ENCODE measurements at places on chromosomes 2 and 18.

DNA sequence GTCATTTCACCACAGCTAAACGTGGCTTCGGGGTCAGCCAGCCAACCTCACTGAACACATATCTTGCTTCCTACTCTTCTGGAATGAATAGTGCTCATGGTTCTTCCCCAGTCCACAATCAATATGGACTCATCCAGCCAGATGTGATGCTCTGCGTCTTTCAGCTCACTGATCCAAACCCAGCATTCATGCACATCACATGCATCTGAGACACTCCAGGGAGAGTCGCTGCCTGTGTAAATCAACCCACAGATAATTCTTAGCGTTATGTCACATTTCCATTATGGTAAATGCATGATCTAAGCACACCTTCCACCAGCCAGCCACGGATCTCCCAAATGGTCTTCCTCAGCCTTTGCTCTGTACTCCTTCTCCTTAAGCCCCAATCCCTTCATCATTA, 306.7 kb upstream of the CHAC2 start:
- no peak for DNase-seq

GRCh38 chr2:82996217-82996616, 1462.9 kb downstream of the SUCLG1 start:
- no peak for DNase-seq

DNA sequence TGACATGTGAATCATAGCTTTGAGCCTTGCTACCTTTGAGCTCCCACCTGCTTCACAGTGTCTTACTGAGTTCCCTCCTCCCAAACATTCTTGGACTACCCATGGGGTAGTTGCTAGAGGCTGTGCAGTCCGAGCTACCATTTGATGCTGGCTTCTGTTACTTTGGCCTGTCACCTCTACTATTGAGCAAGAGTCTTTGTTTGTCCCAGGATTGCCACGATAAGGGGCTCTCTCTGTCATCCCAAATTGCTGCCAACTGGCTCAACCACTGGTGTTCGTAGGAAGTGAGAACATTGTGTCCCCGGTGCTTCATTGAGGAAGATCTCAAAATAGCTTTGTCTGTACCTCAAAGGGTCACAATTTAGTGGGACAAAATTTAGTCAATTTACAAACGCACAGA, 59.1 kb upstream of the PAX8 start:
- DNase-seq, result no peak

- no peak for DNase-seq
Measured at GRCh38 chr2:199607914-199608313, 150.2 kb upstream of the SATB2 start.

DNA sequence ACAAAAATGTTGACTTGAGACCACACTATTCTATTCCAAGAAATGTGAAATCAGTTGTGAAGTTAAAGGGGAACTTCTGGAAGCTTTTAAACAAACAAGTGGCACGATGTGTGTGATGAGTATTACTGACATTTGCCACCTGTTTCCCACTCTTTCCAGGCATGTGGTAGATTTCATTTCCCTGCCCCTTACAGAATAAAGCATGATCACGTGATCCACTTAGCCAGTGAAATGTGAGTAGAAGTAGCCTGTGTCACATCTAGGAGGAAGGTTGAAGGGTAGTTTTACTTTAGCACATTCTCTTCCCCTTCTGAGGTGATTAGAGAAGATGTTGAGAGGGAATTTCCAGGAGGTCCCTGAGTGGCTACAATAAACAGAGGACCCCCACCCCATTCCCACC, 3.8 kb downstream of the COL4A4 start:
- no peak for DNase-seq

GRCh38 chr2:68764806-68765311, 30.2 kb downstream of the ARHGAP25 start:
- DNase-seq, result no peak

- DNase-seq, result no peak
Measured at GRCh38 chr2:227870710-227871374, 589 bp upstream of the DAW1 start.

GRCh38 chr18:2627821-2628276, 27.7 kb upstream of the SMCHD1 start:
- DNase-seq, result no peak

GRCh38 chr18:22171258-22172119, 2.1 kb downstream of the GATA6 start:
- DNase-seq, result no peak

Data from GF-D8 (cell line).